Activated CD4-positive, CD25-positive, alpha-beta regulatory T cell treated with anti-CD3 and anti-CD28 coated beads, Interleukin-2, amount 50 U/mL, for 72 hours (primary cell): ENCODE measurements at places on chromosomes 11 and 22.
A peak's percentile ranks its signal among the peaks of the same experiment; 100 is the strongest.

DNA sequence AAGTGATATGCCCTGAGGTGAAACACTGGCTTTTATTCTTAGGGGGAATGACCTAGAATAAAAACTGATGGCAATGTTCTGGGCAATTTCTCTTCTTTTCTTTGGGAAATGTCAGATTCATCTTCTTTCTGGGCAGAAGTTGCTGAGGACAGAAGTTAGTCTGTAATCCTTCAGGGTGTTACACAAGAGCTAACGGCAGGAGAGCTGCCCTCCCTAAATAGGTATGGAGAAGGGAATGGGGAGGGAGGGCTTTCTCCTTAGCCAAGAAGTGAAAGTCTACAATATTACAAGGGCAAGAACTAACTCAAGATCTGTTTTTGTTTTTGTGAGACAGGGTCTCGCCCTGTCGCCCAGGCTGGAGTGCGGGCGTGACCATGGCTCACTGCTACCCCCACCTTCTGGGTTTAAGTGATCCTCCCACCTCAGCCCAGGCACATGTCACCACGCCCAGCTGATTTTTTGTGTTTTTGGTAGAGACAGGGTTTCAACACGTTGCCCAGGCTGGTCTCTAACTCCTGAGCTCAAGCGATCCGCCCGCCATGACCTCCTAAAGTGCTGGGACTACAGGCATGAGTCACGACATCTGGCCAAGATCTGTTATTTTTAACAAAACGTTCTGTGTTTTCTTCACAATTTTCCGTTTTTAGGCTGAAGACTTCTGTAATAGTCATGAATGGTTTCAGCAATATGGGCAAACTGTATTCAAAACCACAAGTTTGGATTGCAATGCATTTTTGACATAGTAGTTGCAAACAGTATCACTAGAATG, 7.2 kb downstream of the PIWIL4 start:
- no peak for DNase-seq

DNA sequence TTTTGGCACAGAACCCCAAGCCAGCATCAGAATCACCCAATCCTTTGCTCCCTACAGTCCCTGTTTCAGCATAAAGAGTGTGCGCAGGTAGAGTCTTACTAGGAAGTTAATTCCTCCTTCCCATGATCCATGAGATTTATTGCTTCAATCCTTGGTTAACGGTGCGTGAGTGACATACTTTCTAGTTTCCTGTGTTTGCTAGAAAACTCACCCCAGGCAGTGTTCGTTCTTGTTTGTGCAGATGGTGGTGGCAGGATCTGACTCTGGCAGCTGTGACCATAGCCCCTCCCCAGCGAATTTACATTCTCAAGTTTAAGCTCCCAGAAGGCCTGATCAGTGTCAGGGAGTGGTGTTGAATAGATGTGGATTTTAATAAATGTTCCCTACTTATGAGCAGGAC, 106.7 kb upstream of the CCT8L2 start:
- DNase-seq = no peak

GRCh38 chr11:83063073-83063754, 8.5 kb downstream of the RAB30 start:
- DNase-seq = no peak

DNA sequence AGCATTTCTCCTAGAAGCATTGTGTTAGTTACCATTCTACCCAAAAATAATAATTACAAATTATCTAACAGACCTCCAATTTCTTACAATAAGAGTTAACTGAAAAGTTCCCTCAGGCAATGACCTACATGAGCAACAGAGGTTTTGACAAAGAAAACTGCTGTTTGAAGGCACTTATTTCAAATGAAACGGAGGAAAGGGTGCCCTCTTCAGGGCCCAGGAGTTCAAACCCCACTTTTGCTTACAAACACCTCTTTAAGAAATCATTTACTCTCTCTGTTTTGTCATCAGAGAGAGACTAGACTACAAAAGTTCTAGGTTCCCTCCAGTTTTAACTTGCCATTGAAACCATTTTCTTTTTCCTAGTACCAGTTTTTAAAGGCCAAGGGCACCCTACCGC, 56.7 kb downstream of the AMBRA1 start:
- DNase-seq = no peak

- no peak for DNase-seq
Measured at GRCh38 chr22:39525658-39525975, 5.3 kb downstream of the ATF4 start.

- DNase-seq = no peak
Measured at GRCh38 chr11:44784436-44784760, 57.6 kb downstream of the TSPAN18 start.

GRCh38 chr22:37910890-37911672, 5.0 kb downstream of the MICALL1 start:
- no peak for DNase-seq

- no peak for DNase-seq
Measured at GRCh38 chr11:21912285-21912684, 280.6 kb upstream of the ANO5 start.

DNA sequence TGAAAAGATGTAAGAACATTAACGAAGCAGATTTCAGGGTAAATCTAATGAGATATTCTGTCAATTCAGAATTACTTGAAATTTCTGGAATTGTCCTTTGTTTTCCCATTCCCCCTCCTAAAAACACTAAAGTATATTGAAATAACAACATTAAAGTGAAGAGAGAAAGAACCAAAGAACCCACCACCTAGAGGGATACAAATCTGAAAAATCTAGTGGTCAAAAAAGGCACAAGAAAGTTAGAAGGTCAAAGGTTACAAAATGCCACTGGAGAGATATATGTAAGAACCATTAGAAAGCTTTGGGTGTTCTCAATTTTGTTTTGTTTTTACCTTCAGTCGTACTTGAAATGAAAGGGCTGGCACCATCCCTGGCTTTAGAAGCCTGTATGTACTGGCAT, 57.9 kb downstream of the DENND5A start:
- DNase-seq = no peak

- no peak for DNase-seq
Measured at GRCh38 chr22:43153899-43154298, 2.5 kb downstream of the TSPO start.

GRCh38 chr22:29674121-29674520, 45.7 kb upstream of the CABP7 start:
- no peak for DNase-seq

- no peak for DNase-seq
Measured at GRCh38 chr22:46696229-46696518, 41.9 kb downstream of the CERK start.

- no peak for DNase-seq
Measured at GRCh38 chr11:93718057-93718563, 23.2 kb downstream of the TAF1D start.

DNA sequence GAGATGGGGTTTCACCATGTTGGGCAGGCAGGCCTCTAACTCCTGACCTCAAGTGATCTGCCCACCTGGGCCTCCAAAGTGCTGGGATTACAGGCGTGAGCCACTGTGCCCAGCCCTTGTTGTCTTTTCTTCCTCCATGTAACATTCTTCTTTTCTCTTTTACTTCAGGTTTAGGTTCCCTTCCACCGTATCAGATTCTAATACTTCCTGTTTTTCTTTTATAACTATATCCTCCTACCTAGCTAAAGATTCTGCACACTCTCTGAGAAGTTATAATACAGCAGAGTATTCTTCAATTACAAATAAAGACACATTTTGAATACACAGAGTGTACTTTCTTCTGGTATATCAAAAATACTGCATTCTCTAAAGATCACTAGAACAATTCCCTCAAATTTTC, 33.2 kb upstream of the GAB2 start:
- DNase-seq = no peak

- DNase-seq = no peak
Measured at GRCh38 chr11:125938418-125938817, 7.4 kb upstream of the VSIG10L2 start.

- no peak for DNase-seq
Measured at GRCh38 chr22:29937940-29938693, 55.1 kb downstream of the MTMR3 start.

DNA sequence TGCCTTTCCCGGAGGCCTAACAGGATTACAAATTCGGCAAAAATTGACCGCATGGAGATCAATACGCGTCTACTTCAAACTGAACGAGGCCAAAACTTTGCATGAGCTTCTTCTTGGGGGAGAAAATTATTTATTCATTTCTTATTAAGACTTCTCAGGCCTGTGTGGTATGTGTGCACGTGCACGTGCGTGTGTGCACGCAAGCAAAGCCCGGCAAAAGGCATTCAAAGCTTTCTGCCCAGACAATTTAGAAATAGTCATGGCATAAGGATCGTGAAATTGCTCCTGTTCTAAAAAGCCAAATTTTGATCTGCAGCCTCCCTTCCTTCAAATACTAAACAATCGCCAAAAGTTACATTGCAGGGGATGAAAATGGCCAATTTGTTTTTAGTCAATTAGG, 14.6 kb downstream of the MN1 start:
- DNase-seq = no peak

GRCh38 chr22:35749808-35750207, 32.1 kb downstream of the APOL5 start:
- DNase-seq = no peak

GRCh38 chr11:76524461-76524860, 79.6 kb downstream of the EMSY start:
- no peak for DNase-seq

GRCh38 chr22:20090730-20091240, 10.7 kb downstream of the DGCR8 start:
- no peak for DNase-seq

- DNase-seq = no peak
Measured at GRCh38 chr11:1112351-1113191, 37.9 kb downstream of the MUC2 start.

DNA sequence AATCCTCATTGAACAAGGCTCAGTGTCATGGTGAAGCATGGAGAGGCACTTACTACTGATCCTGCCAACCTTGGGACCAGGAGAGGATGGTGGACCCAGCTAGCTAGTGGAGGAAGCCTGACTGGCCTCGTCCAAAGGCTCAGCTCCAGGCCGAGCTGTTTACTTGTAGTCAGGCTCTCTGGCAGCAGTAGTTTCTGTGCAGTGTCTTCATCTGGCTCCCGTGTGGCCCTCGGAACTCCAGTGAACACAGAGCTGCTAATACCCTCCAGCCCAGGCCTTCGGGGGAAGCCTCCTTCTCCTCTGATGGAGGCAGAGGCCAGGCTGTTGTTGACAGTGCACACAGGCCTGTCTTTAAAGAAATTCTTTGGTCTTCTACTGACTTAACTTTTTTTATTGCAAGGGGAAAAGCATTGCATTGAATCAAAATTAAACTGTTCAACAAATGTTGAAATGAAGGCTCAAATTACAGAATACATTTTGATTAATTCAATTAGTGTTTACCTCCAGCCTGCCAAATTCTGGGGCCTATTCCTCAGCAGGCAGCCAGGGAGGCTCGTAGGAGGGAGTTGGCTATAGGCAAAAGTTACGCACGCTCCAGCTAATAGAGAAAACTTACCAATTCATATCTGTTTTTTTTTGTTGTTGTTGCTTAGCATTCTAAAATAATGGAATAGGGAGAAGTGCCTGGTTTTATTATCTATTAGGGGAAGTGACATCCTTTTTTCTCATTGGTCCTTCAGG, 18.8 kb downstream of the PPFIBP2 start:
- no peak for DNase-seq

GRCh38 chr11:27754035-27755017, 54.1 kb upstream of the BDNF start:
- DNase-seq = no peak

GRCh38 chr11:13068211-13068610, 59.1 kb downstream of the RASSF10 start:
- no peak for DNase-seq

- DNase-seq = no peak
Measured at GRCh38 chr11:46890665-46891064, 27.7 kb downstream of the LRP4 start.

- no peak for DNase-seq
Measured at GRCh38 chr11:35747668-35748067, 85.1 kb downstream of the TRIM44 start.

GRCh38 chr11:132158696-132159095, 788.3 kb downstream of the NTM start:
- DNase-seq = no peak

DNA sequence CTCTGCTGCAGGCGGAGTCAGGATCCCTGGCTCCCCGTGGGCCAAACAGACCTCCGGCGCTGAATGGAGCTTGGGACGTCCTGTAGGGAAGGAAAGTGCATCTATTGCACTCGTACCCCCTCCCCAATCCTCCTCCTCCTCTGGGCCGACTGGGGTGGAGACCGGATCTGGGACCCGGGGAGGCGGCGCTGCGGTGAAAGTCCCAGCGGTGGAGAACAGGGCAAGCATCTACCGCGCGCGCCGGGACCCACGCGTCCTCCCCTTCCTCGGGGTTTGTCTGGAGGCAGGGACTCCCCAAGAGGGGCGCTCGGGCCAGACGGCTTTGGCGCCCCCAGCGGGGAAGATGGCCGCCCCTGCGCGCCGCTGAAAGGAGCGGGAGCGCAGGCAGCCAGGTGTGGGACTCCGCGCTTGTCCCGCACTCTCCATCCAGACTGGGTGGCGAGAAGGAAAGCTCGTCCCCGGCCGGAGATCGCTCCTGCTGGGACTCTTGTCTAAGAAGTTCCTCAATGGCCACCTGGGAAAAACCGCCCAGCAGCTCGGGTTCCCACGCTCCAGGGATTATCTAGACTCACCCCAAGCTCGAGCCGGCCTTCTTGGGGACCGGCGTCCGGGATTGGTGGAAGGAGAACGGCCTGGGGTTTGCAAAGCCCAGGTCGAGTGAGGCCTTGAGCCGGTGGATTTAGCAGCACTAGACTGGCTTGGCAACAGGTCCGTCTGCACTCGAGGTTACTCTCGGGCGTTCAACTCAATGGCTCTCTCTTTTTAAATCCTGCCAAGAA, 718 bp downstream of the FADS2 start:
- peak; percentile 43 for DNase-seq

GRCh38 chr11:26199331-26200095, 132.4 kb upstream of the ANO3 start:
- no peak for DNase-seq

DNA sequence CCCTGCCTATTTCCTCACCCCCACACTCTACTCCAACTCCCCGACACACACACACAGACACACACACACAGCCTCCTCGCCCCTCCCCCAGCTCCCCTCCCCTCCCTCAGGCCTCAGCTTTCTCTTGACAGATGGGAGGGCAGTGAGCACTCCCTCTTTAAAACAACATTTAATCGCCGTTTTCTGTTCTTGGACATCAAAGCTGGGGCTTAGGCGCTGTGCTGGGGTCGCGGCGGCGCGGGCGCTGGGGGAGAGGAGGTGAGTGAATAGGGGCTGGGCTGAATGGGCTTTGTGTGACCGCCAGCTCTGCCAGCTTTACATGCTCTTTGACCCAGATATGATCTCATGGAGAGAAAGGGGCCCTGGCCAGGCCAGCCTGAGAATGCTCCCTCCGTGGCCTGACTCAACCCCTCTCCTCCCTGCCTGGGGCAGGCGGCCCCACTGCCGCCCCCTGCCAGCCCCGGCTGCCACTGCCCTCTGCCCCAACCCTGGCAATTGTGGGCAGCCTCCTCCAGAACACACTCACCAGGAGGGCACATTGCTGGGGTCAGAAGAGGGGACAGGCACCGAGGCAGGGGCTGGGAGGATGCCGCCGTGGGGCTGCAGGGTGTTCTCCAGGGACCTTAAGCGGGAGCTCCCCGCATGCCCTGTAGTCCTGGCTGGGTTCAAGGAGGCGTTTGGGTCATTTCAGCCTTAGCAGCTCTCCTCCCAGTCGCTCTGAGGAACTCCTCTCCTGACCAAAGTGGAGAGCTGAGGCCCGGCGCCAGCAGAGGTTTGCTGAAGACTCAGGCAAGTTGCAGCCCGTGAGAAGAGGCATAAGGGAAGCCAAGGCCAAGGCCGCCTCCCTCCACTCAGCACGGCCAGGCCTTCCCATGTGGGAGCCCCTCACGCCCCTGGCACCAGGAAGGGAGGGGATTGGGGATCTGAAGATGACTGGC, 38.3 kb upstream of the NNMT start:
- DNase-seq = no peak

- no peak for DNase-seq
Measured at GRCh38 chr11:69003866-69004367, 9.1 kb downstream of the MRGPRF start.

- DNase-seq = no peak
Measured at GRCh38 chr11:18322818-18323570, 627 bp downstream of the GTF2H1 start.
